ENCODE measurements at places on chromosomes 5 and 9.

GRCh38 chr5:89729623-89730301, 679.8 kb downstream of the CETN3 start:
- no peak for DNase-seq

- no peak for DNase-seq
Measured at GRCh38 chr5:138109463-138110265, 25.8 kb downstream of the WNT8A start.

GRCh38 chr5:33934176-33934575, 2.0 kb upstream of the RXFP3 start:
- no peak for DNase-seq

DNA sequence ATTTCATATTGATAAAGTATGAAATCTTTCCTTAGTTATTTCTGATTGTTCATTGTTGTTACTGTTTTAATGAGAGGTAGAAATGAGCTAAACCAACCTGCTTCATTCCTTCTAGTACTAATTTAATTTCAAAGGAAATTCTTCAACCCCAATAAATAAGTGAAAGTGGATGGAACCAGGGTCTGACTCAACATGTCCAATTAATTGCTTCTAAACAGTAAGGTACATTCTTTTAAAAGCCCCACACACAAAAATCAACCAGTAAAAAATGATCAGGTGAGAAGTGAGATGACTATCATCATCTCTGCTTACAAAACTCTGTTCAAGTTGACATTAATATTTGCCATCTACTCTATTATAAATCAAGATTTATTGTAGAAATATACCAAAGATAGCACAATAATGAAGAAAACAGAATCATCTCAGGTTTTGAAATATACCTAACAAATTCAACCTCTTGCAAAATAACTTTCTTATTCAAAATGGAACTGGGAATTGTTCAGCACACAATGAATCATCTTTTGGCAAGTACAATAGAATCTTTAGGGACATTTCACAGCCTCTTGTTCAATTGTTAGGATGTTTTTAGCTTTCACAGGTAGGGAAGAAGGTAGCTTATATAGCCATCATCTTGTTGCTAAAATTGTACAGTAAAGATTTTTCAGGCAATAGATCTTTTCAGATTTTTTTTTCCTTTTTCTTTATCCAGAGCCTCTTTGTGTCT, 114.5 kb downstream of the RPS23 start:
- no peak for DNase-seq

GRCh38 chr5:180097163-180097894, 25.8 kb upstream of the RNF130 start:
- no peak for DNase-seq

GRCh38 chr5:97418462-97418861, 235.4 kb upstream of the RIOK2 start:
- DNase-seq: no peak

- no peak for DNase-seq
Measured at GRCh38 chr5:40437452-40437861, 242.3 kb upstream of the PTGER4 start.

- no peak for DNase-seq
Measured at GRCh38 chr9:72526901-72527800, 5.7 kb downstream of the TMC1 start.

GRCh38 chr9:5718296-5719032, 89.6 kb downstream of the RIC1 start:
- no peak for DNase-seq

GRCh38 chr9:95729046-95729445, 146.4 kb upstream of the ERCC6L2 start:
- DNase-seq: no peak

DNA sequence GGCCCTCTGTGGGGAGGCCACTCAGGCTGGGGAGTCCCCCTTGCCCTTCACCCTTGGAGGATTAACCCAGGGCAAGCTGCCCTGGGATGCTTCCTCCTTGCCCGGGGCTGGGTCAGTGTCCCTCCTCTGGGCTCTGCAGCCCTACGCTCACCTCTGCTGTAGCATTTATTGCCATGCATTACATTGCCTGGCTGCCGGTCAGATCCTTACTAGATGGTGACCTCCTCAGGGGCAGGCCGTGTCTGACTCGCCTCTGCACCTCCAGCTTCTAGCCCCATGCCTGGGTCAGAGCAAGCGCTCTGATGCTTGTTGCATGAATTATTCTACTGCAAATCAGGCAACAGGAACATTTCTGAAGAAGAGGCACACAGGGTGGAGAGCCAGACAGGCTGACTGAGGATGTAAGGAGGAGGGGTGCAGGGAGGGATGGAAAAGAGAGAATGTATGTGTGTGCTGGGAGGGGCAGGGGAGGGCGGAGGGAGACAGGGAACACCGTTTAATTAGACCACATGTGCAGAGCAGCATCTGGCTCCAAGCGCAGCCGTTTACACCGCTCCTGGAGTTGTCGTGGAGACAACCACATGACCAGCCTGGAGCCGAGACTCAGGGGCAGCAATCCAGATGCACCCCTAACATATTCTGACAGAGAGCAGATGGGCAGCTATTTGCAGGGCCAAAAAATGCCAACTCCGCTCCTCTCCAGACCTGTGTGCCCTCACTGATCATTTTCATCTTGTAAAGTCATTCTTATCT, 117.0 kb downstream of the CRB2 start:
- no peak for DNase-seq
